ENCODE measurements at places on chromosomes 13 and 19.

- no peak for DNase-seq
Measured at GRCh38 chr13:43397111-43397510, 373.7 kb downstream of the DNAJC15 start.

- no peak for DNase-seq
Measured at GRCh38 chr13:75076476-75076875, 405.5 kb downstream of the TBC1D4 start.

DNA sequence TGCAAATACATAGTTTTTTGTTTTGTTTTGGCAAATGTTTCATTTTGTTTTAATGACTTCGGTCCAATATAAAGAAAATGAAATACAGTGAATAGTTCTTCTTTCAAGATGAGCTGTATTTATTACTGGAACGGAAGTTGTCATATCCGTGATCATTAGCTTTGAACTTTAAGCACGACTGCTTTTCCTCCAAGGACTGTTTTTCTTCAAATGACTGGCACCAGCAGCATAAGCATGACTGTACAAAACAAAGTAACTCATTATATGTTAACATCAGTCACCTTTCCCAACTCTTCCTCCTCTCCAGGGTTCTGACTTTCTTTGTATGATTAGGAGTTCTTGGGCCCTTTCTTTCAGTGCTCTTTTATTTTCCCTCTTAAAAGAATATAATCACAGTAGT lies 20.5 kb downstream of the EDNRB start:
- DNase-seq = no peak

DNA sequence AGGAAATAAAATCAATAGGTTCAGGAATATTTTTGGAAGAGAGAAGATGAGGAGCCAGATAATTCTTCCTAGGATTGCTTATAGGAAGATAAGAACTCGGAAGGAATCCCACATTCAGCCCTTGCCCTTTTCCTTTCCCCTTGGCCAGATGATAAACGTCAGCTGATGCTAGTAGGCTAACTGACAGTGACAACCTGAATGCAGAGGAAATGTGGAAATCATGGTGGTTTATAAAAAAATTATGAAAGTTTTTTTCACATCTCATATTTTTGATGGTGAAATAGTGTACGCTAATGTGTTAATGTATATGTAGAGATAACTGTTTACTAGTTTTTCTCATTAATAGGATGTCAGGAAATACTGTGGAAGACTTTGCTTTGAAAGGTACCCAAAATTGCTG lies 56.9 kb downstream of the EDNRB start:
- DNase-seq = no peak

DNA sequence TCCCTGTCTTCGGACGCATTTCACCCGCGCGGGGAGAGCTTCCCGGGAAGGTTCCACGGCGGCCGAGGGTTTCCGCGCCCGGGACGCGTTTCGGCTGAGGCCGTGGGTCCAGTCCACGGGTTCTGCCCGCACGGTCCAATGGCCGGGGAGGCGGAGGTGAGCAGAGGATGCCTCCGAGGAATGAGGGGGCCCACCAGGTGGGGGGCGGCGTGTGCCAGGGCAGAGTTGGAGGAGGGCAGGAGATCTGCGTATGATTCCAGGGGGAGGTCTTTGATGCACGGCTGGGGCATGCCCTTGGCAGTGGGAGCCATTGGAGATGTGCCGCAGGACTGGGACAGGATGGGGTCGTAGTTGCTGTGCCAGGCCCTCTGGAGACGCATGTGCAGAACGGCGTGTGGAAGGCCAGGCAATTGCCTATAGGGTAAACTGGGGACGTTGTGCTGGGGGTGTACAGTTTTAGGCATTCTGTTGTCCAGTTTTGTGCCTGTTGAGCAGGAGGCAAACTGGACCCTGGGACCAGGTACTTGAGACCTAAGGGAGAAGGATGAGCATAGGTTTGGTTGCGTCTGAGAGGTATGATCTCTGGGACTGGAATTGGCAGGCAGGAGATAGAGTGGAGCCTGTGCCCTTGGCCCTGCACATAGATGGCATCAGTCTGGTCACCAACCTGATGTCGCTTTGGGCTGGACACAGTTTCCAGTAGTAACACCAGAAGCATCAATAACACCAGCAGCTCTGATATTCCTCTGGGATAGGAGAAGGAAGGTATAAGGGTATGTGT lies 751 bp downstream of the ZNF584 start:
- no peak for DNase-seq

- no peak for DNase-seq
Measured at GRCh38 chr13:103510007-103510535, 443.9 kb upstream of the SLC10A2 start.

GRCh38 chr13:67416047-67416925 lies 186.2 kb upstream of the PCDH9 start:
- no peak for DNase-seq

- no peak for DNase-seq
Measured at GRCh38 chr19:12786141-12786870, 5.0 kb upstream of the JUNB start.

DNA sequence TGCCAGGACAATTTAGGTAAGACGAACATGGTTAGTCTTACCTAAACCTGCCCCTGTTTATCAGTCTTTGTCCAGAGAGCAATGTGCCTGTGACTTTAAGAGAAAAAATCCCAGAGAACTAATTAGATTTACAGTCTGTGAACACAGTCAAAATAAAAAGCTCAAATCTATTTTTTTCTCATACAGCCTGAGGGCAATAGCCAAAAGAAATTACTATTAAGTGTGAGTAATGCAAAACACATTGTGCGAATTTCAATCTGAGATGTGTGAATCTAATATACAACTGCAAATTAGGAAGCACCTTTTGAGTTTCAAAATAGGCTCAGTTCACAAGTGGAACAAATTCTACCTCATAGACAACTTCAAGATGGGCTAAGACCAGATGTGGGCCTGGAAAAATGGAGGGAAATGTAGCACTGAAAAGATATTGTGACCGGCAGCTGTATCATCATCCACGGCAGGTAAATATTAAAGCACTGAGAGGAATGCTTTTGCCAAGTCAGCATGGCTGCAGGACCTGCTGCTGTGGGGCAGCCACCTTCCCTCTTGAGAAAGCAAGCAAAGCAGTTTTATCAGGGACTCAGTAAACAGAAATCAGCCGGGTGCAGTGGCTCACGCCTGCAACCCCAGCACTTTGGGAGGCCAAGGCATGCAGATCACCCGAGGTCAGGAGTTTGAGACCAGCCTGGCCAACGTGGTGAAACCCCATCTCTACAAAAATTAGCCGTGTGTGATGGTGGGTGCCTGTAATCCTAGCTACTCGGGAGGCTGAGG lies 114.8 kb downstream of the KATNAL1 start:
- DNase-seq = no peak

DNA sequence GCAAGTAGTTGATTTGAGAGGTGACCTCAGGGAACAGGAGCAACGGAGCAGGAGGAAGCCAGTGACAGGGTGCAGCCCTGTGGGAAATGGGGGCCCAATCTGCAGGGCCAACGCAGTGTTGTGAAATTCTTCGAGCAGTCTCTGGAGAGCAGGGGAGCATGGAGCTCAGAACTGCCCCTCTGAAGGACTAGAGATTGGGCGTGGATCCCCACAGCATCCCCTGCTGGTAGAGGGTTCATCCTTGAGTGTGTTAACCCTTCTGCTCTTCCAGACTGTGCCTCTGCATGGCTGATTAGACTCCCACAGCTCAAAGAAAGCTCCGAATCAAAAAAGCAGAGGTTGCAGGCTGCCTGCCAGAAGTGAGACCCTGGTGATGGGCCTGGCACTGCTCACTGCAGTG lies 77.9 kb upstream of the UQCRFS1 start:
- no peak for DNase-seq

DNA sequence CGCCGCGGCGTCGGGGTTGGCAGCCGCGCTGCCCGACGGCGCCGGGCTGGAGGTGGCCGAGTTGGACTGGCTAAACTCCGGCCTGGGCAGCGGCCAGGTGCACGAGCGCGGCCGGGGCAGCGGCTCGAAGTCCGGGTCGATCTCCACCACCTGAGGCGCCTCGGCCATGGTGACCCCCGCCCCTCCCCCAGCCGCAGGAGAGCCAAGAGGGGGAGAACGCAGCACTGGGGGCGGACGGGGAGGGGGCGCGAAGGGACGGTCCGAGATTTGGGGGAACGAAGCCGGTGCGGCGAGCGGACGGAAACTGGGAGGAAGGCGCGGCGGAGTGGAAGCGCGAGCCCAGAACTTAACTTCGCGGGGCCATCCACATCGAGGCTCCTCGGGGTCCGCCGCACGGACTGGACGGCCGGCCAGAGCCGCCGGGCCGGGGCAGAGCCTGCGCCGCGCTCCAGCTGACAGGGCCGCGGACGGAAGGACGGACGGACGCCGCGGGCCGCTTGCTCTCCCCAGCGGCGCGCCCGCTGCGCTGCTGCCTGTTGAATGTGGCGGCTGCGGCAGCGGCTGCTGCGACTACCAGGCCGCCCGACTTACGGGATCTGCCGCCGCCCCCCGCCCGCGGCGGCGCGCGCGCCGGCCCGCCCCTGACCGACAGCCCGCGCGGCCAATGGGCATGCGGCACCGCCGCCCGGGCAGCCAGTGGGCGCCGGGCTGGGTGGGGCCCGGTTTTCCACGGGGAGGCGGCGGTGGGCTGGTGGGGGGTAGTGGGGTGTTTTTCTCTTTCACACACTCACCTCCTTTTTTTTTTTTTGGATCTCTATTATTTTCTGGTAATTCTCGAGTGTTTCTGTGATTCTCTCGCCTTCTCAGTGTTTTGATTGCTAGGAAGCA lies at the start of gene FOXO1:
FOXO1 (minus strand) TSS at position 597 of the 888 bp plus-strand sequence; CDS start at position 168, 429 bp downstream.
- peak; percentile 84 for DNase-seq

- DNase-seq = no peak
Measured at GRCh38 chr19:3834349-3835054, 34.3 kb downstream of the ZFR2 start.

GRCh38 chr19:2532252-2533071 lies 56.5 kb downstream of the GADD45B start:
- DNase-seq = no peak

DNA sequence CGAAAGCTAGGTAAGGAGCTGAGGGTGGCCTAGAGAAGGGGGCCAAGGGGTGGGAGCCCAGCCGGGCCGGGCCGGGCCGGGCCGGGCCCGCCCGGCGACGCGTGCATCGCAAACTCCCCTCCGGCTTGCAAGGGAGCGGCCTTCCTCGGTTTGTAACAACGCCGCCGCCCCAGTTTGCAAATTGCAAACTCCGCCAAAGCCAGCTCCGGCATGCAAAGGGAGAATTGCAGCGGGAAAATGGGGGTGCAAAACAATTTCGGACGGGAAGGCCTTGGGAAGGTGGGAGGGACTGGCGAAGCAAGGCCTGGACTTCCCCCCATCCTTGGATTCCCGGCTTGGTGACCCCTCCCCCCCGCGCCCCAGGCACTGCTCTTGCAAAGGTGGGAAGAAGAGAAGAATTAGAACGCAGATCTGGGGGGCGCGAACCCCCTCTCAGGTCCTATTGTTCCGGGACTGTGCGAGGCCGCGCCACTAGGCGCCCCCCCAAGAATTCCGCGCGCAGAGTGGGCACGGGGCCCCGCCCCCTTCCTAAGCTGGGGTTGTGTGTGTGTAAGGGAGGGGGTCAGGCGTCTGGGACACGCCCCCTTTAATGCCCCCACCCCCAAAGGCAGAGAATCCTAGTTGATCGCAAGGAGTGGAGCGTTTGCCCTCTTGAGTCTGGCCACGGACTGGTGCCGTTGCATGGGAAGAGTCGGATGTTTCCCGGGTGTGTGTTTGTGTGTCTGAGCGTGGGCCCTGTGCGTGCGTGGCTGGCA lies 926 bp downstream of the PRR12 start:
- peak; percentile 68 for DNase-seq

DNA sequence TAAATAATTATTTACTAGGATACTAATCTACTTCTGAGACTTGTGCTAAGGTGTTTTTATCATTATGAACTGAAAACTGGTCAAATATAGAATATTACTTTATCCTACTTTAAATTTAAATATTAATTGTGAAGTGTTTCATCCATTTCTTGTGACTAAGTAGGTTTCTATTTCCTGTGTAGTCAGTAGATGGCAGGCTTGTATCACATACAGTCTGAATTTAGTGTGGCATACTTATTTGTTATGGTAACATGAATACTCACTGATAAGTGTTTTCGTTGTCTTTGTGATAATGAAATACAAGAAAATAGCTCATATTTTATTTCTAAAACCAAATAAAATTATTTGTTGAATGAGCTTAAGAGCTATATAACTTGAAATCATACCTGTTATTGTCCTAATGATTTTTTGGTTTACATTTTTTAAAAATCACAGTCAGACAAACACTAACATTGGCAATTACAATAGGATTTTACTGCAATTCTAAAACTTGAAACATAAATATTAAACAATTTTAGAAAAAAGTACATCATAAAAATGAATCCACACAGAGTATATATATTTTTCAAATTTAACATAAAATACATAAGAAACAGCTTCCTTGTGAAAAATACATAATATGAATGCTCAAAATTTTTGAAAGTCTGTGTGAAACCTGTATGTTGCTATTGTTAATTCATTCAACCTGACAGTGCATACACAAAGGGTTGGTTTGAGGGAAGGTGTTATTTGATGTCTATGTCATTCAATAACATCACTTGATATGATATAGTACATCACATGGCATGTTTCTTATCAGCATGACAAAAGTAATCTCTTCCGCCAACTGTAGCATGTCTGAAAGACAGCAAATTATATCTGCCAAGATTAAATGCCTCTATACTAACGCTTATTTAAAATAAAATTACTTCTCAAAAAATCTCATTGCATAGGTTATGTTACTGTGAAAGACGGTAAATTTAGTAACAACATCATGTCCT lies 904.8 kb upstream of the PCDH20 start:
- no peak for DNase-seq

- DNase-seq = no peak
Measured at GRCh38 chr19:33868788-33869412, 72.2 kb downstream of the KCTD15 start.

DNA sequence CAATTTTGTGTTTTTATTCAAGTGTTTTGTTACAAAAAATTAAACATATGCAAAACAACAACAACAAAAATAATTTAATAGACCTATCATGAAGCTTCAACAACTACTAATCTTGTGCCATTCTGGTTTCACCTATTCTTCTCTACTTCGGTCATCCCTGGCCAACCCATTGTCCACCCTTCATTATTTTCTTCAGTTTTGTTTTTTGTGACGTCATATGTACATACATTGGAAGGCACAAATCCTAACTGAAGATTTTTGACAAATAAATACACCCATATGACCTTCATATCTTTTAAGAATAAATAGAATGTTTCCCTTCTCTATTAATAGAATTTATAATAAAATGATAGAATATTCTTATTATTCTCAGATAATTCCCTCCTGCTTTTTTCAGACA lies 69.2 kb downstream of the ZNF429 start:
- DNase-seq = no peak

GRCh38 chr19:7427944-7428343 lies 60.9 kb downstream of the PEX11G start:
- DNase-seq = no peak
